Fibroblast of skin of left biceps (primary cell): ENCODE measurements at places on chromosomes 3 and 15.

- DNase-seq, result no peak
Measured at GRCh38 chr3:147895509-147895908, 486.3 kb downstream of the ZIC1 start.

DNA sequence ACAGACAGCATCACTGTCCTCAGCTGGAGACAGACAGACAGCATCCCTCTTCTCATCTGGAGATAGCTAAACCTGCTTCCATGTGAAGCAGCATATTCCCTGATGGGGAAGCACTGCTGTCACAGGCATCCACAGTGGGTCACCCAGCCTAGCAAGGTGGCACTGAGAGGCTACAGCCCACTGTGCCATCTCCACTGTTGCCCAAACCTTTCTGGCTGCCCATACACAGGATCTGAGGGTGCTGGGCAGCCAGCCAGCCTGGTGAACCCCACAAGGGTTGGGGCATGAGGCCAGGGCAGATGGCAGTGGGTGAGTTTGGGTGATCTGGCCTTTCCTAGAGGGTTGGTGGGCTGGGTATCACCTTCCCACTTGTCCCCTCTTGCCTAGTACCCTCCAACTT lies 11.7 kb downstream of the CHST13 start:
- DNase-seq, result no peak

- no peak for DNase-seq
Measured at GRCh38 chr3:174120997-174121396, 723.5 kb downstream of the NLGN1 start.

DNA sequence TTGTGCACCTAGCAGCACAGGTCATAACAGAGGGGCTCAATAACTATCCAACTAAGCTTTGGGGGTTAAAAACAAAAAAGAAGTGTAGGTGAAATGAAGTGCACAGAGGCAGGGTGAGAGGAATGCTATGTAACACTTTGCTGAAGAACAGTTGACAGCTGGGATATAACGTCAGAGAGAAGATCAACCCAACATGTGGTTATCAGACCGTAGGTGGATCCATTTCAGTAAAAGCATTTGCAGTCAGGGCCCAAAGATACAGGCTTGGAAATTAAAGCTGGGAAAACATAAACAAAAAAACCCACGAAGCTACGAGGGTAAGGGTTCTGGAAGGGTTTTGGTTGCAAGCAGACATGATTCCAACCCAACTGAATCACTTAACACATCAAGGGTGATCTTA lies 377.5 kb upstream of the NR2F2 start:
- DNase-seq, result no peak

- no peak for DNase-seq
Measured at GRCh38 chr15:81301815-81302399, 22.0 kb downstream of the STARD5 start.

DNA sequence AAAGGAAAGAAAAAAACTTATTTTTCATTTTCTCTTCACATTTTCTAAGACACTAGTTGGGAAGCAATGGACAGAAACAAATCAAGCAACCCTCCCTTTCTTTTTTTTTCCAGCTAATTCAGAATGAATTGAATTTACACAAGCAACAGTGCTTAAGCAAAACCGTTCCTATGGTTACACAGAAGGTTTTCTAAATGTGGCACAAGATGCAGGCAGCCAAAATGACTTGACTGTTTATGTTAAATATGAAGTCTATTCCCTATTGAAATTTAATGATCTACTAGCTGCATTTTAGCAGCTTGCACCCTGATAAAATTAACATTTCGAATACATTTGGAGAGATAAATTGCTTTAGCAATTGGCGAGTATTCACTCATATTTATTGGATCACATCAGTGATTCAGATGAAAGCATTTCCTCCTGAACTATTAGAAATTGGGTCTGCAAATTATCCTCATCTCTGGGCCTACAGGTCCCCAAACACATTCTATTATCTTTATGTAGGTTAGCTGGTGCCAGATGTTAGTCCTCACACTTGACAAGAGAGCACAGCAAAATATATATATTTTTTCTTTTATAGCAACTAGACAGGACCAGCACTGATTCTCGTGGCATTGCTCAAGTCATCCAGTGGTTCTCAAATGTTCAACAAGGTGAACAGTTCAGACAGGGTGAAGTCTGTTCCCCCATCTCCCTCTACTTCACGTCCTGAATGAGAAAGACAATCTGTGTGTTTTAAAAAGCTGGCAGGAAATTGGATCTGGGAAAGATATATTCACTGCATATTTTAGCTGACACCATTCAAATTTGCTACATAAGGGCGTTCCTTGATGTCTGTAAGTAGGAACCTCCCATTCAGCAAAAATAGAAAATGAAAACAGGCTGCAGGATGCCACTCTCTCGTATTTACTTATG lies 463.6 kb upstream of the KCNMB2 start:
- no peak for DNase-seq

DNA sequence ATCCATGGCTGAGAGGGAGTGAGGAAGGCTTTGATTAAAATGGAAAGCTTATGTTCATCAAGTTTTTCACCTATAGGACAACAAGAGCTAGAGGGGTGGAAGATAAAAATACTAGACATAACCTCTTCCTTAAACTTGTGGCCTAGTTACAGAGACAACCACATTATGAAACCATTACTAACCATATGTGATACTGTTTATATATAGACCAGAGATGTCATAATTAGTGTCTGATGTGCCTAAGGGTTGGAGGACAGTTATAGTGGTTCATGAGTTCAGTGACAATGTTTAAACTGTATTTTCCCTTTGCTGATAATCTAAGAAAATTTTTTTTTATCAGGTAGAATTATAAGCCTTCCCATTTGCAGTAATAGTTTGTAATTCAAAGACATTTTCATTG lies 23.7 kb downstream of the PHLDB2 start:
- no peak for DNase-seq
